ENCODE measurements at places on chromosomes 7 and 10.
A peak's percentile ranks its signal among the peaks of the same experiment; 100 is the strongest.

DNA sequence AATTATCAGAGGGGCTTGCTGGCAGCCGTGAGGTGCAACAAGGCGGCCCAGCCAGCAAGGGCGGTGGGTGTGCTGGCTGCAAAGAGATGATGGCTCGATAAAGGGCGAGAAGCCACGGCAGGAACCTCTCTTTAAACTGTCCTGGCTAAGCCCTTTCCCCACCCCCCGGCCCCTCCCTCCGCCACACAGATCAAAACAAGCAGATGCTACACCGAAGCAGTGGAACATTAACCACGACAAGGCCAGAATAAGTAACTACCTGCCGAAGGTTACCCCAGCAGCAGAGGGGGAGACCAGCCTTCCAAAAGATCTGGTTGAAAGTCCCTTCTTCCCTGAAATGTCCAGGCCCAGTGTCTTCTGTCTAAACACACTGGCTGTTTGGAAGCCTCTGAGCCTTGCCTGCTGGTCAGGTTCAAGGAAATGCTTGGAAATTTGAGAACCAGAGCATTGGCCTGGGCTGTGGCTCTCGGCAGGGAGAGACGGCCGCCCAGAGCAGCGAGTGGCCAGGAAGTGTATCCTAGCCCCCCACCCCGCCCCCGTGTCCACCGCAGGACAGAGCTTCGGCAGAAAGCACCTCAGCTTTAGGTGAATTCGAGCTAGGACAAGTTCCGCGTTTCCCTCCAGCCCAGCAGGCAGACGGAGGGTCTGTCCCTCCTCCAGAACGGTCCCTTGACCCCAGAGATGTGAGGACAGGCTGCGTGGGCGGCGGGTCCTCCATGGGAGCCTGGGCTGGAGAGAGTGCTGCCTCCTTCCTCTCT lies 2.1 kb downstream of the FAM20C start:
- DNase-seq = no peak

DNA sequence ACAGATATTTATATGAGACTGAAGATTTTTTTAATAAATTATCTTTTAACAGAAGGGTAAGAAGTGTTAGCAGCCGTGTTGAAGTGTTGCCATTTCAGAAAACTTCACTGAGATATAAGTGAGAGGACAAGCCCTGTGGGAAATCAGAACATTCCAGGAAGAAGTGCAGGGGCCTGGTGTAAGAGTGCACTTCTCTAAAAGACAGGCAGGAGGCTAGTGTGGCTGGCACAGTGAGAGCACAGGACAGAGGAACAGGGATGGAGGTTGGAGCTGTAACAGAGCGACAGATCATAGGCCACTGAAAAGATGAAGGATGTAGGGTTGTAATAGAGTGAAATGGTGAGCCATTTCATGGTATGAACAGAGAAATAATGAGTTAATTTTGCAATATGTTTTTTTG lies 608.9 kb downstream of the SORCS1 start:
- DNase-seq = no peak

DNA sequence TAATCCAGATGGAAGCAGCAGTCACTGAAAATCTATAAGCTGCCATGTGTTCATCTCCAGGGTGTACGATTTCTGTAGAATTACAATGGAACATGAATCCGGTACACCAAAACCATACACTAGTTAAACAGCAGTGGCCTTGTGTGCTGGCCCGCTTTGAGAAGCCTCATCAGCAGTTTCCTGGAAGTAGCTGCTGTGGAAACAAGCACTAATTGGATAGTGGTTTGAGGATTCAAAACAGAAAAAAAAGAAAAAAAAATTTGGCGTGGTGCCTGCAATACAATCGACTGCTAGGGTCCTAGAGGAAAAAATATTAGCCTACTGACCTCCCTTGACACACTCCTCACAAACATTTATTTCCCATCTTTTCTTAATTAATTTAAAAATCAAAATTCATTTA lies 545.9 kb downstream of the SORCS1 start:
- no peak for DNase-seq

GRCh38 chr7:1619152-1620079 lies 49.6 kb upstream of the PSMG3 start:
- DNase-seq = no peak

DNA sequence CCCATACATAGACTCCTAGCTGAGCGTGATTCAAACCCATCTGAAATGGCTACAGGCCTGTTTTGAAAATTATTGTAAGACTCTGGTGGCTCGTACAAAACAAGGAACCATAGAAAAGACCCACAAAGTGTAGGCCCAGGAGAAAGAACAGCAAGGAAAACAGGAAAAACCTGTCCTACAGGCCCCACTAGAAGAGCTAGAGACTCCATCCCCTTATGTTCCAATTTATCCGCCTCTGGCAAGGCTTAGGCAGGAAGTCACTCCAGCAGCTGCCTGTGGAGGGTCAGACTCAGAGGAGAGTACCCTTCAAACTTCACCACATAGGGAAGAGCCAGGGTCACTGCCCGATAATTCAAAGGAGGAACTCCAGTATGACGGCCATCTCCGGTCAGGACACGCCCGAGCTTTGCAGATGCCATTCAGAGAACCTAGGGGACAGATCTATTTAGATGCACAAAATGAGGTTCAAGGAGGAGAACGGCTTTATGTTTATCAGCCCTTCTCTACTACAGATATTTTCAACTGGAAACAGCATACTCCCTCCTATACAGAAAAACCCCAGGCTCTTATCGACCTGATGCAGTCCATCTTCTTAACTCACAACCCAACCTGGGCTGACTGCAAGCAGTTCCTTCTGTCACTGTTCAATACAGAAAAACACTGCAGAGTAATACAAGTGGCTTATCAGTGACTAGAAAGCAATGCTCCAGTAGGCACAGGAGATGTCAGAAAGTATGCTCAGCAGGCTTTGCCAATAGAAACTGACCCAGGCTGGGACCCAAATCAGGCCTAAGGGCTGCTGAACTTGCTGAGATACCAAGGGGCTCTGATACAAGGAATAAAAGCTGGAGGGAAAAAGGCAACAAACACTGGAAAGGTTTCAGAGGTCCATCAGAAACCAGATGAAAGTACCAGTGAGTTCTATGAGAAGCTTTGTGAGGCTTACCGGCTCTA lies 8.6 kb upstream of the ZNF33B start:
- DNase-seq = no peak

DNA sequence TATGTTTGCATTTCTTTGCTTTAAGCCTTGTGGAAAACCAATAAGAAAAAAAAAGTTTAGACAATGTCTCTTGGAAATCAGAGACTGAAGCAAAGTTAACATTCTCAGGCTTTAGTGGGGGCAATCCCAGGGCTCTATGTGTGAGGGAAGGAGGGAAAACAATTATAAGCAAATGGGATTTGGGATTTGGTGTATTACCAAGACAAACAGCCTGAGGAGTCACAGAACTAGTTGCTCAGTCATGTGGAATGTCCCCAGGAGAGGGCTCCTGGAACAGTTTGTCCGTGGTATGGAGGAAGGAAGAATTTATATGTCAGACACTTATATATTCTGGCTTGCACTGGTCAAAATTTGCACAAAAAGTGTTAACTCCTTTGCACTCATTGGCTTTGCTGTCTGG lies 562.9 kb upstream of the TPK1 start:
- no peak for DNase-seq

GRCh38 chr10:113305871-113306270 lies 247.0 kb upstream of the HABP2 start:
- DNase-seq = no peak

GRCh38 chr10:73894245-73894971 lies 16.5 kb upstream of the PLAU start:
- DNase-seq = no peak

DNA sequence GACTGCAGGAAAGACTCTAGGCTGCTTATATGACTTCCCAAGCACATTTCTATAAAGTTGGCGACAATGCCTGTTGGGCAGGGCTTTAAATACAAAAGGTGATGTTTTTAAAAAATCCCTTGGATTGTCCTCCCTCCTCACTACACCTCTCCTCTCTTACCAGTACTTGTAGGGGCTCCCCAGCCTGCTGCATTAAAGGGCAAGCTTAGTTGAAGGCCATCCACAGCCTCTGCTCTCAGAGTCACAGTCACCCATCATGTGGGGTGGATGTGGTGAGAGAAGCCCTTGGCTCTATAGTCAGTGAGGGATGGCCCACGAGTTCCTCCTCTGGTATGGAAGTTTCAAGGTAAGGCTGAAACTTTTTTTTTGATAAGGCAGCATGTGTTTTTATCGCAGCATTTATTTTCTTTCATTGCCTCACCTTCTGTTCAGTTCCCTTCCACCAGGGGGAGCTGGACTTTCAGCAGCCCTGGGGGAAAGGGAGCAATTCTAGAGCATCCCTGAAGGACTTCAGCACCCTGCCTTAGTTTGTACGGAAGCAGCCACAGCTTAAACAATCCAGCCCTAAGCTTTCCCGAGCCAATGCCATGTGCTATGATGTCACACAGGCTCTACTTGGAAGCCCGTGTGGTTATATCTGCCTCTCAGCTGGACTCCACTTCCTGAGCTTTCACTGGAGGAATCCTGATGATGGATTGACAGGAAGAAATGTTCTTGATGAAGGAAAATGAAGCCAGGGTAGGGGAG lies 131.9 kb downstream of the CALCR start:
- peak; percentile 1 for DNase-seq

DNA sequence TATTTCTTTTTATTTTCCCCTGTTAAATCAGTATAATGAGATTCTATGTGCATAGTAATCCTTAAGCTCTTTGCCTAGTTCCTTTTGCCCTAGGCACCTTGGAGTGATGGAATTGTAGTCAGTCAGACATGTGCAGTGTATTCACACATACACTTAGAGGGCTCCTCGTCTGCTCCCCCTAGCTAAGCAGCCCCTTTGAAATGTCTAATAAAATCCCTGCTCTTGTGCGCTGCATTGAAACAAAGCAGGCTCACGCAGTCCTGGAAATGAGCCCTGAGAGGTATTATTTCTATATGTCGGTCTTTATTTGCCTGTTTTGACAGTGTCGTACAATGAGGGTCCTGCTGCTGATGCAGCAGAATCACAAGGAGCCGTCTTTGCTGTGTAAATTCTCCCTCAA lies 258.7 kb downstream of the AUTS2 start:
- DNase-seq = no peak

- no peak for DNase-seq
These were observed 67.6 kb downstream of the TMEM130 start for GRCh38 chr7:98802088-98802780.
